ENCODE measurements at places on chromosomes 5 and 9.

GRCh38 chr5:1246711-1247431, 21.7 kb downstream of the SLC6A18 start:
- no peak for DNase-seq

- no peak for DNase-seq
These were observed 30.0 kb downstream of the NKD2 start for GRCh38 chr5:1038417-1039209.

- DNase-seq, result no peak
These were observed 2.5 kb downstream of the CEP78 start for GRCh38 chr9:78238046-78239038.

DNA sequence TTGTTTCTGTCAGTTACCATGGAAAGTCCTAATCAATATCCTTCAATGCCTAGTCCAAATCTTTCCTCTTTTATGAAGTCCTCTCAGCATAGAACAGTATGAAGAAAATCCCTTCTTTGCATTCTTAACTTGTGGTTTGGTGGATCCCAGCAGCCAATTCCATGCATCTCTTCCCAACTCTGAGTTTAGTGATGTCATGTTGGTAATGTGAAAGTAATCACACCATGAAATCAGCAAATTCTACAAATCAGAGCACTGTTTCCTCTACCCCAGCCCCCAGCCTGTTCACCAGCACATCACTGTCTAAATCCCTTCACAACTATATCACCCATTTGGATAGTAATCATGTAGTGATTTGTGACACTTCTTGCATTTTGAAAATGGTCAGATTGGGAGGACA, 4.7 kb upstream of the C1QTNF2 start:
- DNase-seq, result no peak

- DNase-seq, result no peak
These were observed 19.0 kb upstream of the FER start for GRCh38 chr5:108728566-108729241.

GRCh38 chr5:160978944-160979343, 126.9 kb upstream of the ATP10B start:
- DNase-seq, result no peak

DNA sequence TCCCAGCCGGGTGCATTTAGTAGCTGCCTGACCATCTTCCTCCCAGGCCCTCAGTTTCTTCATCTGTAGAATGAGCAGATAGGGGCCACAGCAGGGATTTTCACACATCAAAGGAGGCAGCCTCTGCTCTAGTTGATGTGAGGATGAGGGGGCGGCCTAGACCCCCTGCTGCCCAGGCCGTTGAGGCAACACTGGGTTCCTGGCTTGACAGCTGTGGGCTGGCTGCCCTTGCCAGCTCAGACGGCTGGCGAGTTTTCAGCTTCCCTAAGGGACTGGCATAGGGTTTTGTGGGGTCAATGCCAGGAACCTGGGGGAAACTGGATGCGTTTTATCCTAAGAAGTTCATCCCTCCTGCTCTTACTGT, 49.6 kb downstream of the NDST1 start:
- no peak for DNase-seq

- DNase-seq, result no peak
These were observed 10.9 kb upstream of the FRMPD1 start for GRCh38 chr9:37639841-37640240.

DNA sequence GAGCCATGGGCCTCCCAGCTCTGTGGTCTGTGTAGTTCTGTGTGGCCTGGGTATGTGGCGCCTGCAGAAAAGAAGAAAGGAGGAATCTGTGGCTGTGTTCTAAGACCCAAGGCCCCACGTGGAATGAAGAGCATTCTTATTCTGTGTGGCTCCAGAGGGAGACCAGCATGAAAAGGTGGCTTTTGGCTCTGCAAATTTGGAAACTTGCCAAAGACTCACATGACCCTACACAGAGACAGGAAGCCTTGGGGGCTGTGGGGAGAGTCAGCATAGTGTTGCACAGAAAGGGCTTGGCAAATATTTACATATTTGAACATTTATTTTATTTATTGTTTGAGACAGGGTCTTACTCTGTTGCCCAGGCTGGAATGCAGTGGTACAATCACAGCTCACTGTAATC, 193.3 kb downstream of the TMEM38B start:
- DNase-seq, result no peak

- DNase-seq, result no peak
These were observed 35.3 kb downstream of the EQTN start for GRCh38 chr9:27261517-27262211.

DNA sequence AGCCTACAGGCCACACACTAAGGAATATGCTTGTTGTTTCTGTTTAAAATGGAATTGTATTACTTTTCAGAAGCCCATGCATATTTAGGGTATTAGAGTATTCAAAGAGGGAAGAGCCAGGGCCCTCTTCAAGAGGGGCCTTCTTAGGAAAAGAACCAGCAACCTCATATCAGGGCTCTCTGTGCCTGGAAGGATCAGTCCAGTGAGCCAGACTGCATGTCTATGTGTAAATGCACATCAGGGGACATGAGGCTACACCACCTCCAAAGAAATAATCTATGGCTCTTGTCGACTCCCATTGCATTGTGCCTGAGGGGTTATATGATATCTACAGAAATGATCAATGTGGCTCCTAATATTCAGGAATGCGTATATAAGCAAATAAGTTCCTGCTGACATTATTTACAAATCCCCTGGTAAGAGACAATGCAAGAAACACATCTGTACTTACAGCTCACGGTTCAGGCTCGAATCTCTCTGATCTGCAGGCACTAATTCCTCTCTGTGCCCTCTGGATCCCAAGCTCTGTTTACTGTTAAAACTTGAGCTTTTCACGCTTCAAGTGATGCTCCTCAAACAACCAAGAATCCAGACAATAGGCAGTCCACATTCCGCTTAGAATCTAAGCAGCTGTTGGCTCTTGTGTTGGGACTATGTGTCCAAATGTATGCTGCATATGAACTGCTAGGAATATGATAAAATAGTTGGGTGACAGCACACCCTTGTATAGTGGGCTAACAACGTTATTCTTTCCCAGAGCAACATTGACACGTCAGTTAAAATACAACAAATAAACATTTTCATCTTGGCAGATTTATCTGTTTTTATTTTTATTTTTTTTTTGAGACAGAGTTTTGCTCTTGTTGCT, 150.2 kb upstream of the KLF9 start:
- no peak for DNase-seq

DNA sequence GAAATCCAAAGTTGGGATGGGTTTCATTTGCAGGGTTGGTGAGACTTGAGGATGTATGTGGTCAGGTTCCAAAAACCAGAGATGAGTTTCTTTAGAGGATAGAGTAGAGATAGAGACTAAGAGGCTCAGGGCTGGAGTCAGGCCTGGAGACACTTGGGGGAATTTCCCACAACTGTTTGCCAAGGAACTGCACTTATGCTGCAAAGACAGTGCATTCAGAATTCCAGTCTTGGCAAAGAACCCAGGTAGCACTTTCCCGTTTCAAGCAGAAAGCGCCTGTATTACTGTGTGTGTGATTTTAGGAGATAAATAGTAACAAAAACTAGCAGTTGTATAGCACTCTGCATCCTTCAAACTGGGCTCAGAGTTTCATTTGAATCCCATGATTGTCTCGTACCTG, 55.4 kb downstream of the SNCAIP start:
- DNase-seq, result no peak

DNA sequence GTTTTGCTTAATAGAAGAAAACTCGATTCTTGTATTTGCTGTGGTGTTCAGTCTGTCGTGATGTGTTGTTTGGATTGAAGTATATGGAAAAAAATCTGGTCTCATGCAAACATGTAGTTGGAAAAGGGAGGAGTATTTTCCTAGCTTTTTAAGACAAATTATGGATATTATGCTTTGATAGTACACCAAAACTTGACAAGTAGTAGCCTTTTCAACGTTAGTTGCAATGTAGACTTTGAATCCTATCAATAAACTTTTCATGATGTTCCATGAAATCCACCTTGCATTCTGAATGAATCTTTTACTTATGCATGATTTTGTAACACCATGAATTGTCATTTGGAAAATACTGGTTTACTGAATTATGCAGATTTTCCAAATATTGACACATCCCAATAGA, 64.2 kb downstream of the LHX2 start:
- no peak for DNase-seq

GRCh38 chr5:172503925-172504700, 49.8 kb upstream of the SH3PXD2B start:
- DNase-seq, result no peak

DNA sequence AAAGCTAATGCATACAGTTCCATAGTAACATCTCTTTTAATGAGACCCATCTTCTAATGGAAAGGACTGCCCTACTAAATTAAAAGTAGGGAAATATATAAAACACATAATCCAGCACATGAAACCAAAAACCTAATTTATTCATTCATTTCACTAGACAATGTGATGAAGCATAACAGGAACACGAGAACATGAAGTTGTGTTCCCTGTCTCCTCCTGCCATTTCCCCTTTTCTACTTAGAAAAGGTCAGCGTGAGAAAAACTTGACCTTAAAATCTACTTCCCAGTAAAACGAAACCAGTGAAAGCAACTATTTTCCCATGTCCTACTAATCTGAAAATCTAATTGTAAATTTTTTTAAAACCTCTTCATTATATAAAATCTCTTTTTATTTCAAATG, 847.5 kb downstream of the TLE1 start:
- no peak for DNase-seq

GRCh38 chr9:99478469-99479027, 256.5 kb downstream of the SEC61B start:
- no peak for DNase-seq

DNA sequence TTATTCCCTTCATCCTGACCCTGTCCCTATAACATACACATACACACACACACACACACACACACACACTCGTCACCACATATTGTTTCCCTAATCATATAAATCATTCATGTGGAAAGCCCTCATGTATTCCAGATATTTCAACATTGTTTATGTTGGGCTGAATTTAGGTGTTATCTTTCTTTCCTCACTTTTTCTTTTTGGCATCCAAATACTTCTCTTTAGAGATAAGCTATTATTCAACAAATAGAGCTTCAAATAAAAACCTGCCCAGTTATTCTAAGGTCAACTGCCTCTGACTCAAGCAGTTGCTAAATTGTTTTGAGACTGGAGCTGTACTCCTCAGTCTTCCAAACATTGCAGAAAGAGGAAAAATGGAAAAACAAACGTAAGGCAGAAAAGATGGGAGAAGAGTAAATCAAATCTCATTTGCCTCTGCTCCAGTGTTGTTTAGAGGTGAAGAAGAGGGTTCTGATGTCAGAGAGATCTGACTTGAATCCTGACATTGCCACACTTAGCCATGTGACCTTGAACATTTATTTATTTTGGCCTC, 215.7 kb downstream of the GAS1 start:
- DNase-seq, result no peak

GRCh38 chr5:4817767-4818166, 322.4 kb upstream of the ADAMTS16 start:
- DNase-seq, result no peak

- no peak for DNase-seq
These were observed 50.1 kb upstream of the BASP1 start for GRCh38 chr5:17167171-17167891.

- DNase-seq, result no peak
These were observed 270.7 kb downstream of the NR3C1 start for GRCh38 chr5:143132739-143133138.

GRCh38 chr9:129930743-129931142, 95.5 kb downstream of the USP20 start:
- DNase-seq, result no peak

Measured in GM18507 (cell line).